ENCODE measurements at places on chromosomes 13 and 19.

DNA sequence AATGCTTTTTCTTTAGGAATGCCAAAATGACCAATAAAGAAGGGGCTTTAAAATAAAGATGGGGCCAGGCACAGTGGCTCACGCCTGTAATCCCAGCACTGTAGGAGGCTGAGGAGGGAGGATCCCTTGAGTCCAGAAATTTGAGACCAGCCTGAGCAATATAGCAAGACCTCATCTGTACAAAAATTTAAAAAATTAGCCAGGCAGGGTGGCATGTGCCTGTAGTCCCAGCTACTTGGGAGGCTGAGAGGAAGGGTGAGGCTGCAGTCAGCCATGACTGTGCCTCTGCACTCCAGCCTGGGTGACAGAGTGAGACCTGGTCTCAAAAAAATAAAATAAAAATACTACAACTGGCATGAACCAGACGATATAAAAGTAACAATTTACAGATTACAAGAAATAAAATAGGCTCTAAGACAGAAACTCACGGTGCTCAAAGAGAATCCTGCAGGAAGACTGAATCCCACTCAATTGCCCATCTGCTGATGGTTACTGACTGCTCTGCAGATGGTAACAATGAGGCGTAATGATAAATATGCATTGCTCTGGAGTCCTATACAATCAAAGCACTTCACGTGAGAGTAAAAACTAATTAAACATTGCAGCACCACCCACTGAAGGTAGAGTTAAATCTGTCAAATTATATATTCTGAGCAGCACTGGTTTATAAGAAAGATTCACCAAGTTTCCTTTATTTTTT is 93.2 kb downstream of the LHFPL6 start:
- no peak for DNase-seq

DNA sequence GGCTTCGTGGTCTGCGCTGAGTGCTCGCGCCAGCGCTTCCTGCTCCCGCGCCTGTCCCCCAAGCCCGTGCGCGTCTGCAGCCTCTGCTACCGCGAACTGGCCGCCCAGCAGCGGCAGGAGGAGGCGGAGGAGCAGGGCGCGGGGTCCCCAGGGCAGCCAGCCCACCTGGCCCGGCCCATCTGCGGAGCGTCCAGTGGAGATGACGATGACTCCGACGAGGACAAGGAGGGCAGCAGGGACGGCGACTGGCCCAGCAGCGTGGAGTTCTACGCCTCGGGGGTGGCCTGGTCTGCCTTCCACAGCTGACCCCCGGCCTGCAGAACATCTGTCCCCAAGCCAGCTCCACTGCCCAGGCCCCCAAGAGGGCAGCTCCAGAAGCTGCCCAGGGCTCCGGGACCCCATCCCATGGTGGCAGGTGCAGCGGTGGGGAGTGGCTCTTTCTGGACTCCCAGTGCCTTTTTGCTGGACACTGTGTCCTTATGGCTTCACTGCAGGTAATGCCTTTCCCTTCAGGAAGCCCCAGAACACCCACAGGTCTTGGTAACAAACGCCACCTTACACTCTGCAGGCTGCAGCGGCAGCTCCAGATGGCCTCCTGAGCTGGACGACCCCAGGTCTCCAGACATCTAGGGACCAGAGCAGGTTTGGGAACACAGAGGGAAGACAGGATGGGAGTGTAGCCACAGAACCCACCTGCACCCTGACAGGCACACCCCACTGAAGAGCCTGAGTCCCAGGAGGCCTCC is 9.3 kb downstream of the PLEKHF1 start:
- no peak for DNase-seq

- DNase-seq = peak; percentile 12
Measured at GRCh38 chr13:27339299-27339698, 68.7 kb downstream of the RASL11A start.

DNA sequence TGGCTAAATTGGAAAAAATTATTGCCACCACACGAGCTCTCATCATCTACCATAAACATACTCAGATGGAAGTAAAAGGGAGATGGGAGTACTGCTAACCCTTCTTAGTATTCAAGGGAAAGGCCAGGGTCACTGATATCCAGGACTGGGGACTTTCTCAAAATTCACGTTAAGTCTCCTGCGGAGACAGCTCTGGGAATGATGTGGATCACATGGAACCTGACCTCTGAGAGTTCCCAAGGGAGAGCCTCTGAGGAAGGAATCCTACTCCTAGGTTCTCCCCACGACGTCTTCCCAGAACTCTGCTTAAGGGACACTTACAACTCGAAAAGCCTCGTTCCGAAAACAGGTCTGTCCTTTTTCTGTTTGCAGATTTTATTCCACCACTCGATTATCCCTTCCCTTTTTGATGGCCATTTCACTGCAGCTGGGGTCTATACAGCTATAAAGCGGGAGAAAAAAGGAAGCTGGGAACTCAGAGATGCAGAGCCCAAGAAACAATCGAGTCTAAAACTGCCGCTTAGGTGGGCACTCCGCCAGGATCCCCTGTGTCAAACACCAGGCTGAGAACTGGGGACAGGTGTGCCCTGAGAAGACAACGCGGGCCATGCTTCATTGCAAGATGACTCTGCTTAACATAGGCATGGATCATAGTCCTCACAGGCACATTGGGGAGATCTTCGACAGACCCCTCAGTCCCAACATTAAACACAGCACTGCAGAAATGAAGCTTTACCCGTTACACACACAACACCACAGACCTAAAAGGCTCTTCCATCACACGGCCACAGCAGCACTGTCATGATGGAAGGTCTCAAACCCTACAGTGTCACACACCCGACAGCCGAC is 823 bp upstream of the ZNF567 start:
- no peak for DNase-seq

DNA sequence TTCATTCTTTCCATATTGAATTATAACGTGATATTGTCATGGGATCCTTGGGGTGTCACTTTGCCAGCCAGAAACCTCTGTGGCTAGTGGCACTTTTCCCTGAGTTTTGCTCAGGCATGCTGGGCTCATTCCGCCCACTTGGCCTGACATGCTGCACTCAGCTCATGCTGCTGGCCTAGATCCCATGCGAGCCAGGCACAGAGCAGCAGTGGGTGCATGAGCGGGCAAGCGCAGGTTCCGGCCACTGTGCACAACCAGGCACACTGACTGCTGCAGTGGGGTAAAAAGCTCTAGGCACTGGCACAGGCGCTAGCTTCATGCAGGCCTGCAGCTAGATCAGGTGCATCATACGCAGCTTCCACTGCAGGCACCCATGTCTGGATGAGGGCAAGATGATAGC is 221.2 kb downstream of the MAB21L1 start:
- no peak for DNase-seq

DNA sequence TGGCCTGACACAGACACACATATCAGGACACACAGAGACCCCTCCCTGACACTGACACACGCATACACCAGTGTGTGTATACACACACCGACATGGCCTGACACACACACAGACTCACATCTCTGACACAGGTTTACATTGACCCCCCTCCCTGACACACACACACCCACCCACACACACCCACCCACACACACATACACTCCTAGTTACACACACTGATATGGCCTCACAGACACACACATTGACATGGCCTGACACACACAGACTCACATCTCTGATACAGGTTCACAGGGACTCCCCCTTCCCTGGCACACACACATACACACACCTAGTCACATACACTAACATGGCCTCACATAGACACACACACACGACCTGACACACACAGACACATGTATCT is 4.4 kb upstream of the NFIX start:
- DNase-seq = no peak

DNA sequence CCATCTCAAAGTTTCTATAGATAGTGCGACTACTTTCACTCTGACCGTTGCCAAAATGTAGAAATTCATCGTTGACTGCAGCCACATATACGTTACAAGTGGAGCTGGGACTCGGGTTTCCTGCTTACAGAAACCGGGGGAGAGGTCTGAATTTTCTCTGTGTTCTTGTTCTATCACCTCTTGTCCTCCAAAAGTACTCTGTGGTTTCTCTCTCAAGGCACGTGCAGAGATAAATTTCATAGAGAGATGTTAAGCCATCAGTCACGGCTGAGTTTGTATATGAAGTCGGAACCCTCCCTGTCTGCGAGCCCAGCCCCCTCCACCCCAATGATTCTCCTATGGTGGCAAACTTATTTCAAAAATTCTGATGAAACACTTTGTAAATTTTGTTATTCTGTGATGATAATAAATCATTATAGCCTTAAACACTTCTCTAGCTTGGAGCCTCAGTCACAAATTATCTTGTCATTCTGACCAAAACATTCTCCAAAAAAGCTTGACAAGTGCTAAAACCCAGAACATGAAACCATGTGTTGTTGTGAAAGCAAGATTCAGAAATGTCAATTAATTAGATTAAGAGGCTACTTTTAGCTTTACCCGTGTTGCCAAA is 87.5 kb downstream of the TSHZ3 start:
- DNase-seq = no peak

- DNase-seq = no peak
Measured at GRCh38 chr19:52990759-52991418, 22.8 kb upstream of the ERVV-1 start.

- no peak for DNase-seq
Measured at GRCh38 chr13:42354241-42355091, 82.5 kb downstream of the AKAP11 start.

- DNase-seq = peak; percentile 22
Measured at GRCh38 chr19:7942981-7943443, 454 bp downstream of the TIMM44 start.

DNA sequence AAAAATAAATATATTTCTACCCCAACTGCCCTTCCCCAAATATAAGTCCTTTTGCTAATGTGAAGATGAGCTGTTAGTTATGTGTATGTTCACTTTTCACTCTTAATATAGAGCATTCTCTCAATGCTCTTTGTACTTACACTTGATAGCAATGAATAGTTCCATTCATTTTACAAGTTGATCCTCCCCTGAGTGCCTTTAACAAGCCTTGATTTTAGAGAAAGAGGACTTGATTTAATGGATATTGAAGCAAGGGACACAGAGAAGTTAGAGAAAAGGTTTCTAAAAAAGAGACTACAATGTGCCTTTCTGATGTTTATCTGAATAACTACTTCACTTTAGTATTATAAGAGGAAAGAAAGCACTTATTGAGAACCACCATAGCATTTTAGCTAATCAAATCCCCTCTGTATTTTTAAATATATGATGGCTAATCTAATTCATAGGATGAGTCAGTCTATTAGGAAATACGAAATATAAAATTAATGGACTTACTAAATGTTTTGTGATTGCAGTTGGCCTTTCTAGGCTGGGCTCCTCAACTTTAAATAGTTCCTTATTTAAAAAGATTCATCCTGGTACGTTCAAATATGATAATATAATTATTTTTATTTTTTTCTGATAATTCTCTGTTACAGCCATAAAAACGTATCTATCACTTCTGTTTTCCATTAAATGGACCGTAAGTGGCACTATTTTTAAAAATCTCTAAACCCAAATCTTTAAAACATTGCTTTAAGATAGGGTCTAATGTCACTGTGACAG is 1097.8 kb upstream of the SLC10A2 start:
- no peak for DNase-seq

GRCh38 chr13:32415019-32415418 is 12.9 kb downstream of the N4BP2L1 start:
- DNase-seq = peak; percentile 6

DNA sequence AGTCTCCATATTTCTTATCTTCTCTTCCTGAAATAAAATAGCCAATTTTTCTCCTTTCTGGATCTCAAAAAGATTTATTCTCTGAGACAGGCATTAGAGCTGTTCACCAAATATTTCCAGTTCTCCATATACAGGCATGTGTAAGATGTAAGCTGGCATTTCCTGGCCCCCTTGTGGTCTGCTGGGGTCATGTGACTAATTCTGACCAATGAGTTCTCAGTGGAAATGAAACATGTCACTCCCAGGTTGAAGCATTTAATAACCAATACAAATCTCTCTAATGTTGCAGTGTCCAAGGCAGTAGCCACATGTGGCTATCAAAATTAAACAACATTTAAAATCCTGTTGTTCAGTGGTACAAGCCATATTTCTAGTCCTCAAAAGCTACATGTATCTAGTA is 14.8 kb upstream of the CACNA1A start:
- no peak for DNase-seq

DNA sequence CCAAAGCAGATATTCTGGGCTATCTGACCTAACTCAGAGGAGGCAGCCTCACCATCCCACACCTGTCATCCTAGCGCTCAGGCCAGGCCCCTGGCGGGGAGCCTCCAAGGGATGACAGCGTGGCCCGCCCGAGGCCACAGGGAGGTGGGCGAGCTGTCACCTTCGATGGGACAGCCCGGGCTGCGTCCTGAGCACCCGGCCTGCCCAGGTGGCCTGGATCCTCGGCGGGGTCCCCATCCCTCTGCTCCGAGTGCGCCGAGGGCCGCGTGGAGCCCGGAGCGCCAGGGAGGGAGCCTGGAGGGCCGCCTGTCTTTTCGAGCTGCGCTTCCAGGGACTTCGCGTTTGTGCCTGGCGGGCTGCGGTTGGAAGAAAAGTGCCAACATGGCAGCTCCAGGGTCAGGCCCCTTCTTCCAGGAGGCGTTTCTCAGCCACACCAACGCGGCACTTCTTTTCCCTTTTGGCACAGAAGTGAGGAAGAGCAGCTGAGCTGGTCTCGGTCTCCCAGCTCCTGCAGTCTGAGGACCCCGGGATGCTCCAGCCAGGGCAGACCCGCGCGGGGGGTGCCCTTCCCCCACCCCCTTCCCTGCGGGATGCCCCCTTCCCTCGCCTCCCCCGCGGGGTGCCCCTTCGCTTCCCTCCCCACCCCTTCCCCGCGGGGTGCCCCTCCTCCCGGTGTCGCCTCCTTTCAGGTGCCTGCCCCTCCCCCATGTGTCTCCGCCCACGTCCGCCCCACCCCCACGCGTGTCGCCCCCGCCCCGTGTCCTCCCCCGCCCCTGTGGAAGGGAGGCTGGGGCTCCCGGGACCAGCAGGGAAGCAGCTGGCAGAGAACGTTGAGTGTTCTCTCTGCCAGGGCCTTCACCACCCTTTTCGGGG is 42.3 kb downstream of the GJA3 start:
- peak; percentile 43 for DNase-seq

DNA sequence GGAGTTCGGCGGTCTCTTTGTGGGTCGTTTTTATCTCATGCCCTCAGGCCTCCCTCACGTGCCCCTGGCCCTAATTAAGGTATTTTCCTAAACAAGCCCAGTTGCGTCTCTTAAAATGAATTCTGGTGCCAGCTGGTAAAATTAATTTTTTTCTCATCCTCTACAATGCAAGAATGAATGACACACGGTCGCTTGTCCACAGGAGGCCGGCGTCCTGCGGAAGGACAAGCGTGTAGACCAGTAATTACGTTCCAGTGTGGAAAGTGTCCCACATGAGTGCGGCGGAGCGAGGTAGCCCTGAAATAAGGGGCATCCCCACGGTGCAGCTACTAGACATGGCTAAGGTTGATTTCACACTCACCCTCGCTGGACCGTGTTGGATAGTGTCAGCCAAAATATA is 34.5 kb upstream of the NDUFS7 start:
- DNase-seq = no peak

DNA sequence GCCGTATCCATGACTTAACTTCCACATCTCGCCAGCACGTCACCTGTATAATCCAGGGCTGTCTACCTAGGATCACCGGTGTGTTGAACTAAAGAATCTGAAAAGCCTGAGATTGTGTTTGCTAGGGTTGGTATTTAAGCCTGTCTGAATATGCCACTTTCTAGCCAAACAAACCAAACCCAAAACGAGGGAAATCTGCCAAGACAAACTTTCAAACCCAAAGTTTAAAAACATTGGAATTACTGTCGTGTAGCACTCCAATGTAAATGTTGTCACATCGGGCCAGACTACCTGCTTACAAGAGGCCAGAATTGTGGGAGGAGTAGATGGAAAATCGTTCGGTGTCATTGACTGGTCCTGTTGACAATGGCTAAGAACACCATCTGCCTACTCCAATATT is 747.8 kb downstream of the EFNB2 start:
- DNase-seq = no peak

All from ACHN (cell line).